ENCODE measurements at places on chromosomes 7 and 10.

- no peak for DNase-seq
Measured at GRCh38 chr7:45217358-45217757, 59.8 kb downstream of the RAMP3 start.

GRCh38 chr7:31126976-31127375 is 74.9 kb downstream of the ADCYAP1R1 start:
- no peak for DNase-seq

DNA sequence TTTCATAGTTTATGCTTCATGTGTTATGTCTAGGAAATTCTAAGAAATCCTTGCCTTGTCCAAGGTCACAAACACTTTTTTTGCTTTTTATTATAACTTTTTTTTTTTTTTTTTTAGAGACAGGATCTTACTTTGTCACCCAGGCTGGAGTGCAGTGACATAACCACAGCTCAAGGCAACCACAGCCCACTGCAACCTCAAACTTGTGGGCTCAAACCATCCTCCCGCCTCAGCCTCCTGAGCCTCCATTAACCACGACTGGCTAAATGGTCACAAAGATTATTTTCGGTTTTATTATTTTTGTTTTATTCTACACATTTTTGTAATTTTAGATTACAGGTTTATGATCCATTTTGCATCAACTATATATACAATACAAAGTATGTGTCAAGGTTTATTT is 7.1 kb upstream of the FAM204A start:
- DNase-seq = no peak

DNA sequence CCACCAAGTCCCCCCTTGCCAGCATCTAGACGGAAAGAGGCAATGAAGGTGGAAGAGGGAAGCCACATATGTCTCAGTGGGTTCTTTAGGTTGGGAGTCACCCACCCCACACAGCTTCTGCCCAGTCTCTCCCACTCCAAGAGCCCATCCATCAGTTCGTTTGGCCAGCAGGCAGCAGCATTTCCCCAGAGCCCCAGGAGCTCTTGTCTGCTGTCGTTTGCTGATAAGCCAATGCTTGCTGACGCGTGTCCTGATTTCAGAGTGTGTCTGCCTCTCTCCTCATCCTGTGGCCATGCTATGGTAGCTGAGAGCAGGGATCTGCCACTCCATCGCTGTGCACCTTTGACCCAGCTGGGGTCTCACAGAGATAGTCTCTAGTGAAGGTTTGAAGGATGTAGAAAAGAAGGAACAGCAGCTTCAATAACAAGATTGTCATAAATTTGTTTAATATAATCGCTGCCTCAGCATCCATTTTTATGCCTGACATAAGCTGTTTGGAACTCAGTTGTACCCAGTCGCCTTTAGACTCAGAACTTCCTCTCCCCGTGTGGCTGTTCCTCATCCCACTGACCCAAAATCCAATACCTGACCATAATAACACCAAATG is 39.4 kb upstream of the GDF10 start:
- no peak for DNase-seq

GRCh38 chr10:48835781-48836180 is 103.9 kb downstream of the LRRC18 start:
- no peak for DNase-seq

- no peak for DNase-seq
Measured at GRCh38 chr10:99461230-99461629, 30.8 kb upstream of the GOT1 start.

GRCh38 chr10:128186959-128187787 is 61.0 kb upstream of the MKI67 start:
- no peak for DNase-seq

- DNase-seq = no peak
Measured at GRCh38 chr10:125213541-125214282, 53.3 kb upstream of the CTBP2 start.

DNA sequence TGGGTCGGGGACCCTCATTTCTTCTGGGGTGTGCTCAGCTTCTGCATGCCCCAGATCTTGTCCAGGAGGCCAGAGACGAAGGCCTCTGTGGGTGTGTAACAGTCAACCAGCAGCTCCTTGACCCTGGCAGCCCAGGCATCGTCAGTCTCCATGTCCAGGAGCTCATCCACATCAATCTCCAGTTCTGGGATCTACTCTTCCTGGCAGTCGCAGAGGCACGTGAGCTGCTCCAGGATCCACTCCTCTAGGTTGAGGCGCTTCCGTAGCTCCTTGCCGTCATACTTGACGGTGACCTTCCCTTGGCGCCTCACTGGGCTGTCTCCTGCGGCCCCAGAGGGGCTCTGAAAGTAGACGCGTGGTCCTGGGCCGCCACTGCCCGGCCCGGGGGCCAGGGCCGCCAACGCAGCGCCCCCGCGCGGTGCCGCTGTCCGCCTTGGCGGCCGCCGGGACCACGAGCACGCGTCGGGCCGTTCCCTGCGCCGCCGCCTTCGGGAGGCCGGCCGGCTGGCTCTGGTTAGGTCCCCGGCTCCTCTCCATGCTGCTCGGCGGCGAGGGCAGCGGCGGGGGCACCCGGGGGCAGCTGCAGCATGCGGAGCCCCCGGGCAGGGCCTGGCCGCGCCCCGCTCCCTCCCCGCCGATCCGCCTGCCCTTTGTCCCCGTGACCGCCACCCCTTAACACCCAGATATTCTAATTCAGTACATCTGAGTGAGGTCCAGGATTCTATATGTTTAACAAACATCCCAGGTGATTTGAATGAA is 170.5 kb downstream of the SEPTIN7 start:
- no peak for DNase-seq

- no peak for DNase-seq
Measured at GRCh38 chr10:7492660-7493046, 81.8 kb upstream of the SFMBT2 start.

DNA sequence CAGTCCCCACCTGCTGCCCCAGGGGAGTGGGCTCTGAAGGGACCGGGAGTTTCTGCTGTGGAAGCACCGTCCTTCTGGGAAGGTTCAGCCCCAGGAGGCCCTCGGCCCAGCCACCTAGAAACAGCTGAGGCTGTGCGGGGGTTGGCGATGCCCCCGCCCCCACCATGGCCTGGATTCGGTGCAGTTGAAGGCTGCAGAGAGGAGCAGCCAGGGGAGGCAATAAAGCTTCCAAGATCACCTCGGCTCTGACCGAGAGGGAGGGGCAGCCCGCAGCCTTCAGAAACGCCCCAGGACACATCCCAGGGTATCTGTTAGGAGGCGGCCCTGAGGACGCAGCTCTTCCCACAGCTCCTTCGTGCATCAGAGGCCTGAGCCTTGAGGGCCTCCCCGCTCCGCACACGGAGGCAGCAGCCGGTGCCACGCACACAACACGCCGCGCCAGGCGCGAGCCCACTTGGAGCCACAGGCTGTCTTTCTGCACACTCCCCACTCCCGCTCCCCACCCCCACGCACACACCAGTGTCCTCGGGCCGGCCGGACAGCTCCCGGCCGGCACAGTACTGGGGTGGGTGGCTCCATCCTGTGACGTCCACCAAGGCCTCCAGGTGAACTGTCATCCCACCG is 1.6 kb downstream of the KNDC1 start:
- no peak for DNase-seq

DNA sequence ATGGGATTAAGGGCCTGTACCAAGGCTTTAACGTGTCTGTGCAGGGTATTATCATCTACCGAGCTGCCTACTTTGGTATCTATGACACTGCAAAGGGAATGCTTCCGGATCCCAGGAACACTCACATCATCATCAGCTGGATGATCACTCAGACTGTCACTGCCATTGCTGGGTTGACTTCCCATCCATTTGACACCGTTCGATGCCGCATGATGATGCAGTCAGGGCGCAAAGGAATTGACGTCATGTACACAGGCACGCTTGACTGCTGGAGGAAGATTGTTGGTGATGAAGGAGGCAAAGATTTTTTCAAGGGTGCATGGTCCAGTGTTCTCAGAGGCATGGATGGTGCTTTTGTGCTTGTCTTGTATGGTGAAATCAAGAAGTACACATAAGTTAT is 18.2 kb downstream of the LSM5 start:
- DNase-seq = no peak

DNA sequence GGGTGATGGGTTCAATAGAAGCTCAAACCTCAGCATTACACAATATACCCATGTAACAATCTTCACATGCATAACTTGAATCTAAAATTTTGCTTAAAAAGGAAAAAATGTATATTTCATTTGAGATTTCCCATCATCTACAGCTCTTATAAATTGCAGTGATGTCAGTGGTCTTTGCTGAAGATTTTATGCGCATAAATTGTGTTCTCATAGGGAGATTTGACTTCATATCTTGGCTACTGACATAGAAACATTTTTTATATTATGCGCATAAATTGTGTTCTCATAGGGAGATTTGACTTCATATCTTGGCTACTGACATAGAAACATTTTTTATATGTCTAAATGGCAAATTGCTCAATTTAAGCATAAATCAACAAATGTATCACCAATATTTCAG is 1125.3 kb upstream of the C7orf33 start:
- no peak for DNase-seq

- no peak for DNase-seq
Measured at GRCh38 chr7:142685877-142686508, 63.3 kb upstream of the PRSS1 start.
